ENCODE measurements at places on chromosomes 11 and 22.
A peak's percentile ranks its signal among the peaks of the same experiment; 100 is the strongest.

- DNase-seq = no peak
- H3K27me3 ChIP-seq = peaks cover 5% of the 10 kb centered on the region
- H3K27ac ChIP-seq = no peak overlapping the region
- no peaks in the 10 kb centered on the region for H3K4me1 ChIP-seq
- no peak overlapping the region for H3K4me3 ChIP-seq
- no peaks in the 10 kb centered on the region for H3K36me3 ChIP-seq
These were observed 17.3 kb upstream of the MRGPRF start for GRCh38 chr11:69030301-69030700.

DNA sequence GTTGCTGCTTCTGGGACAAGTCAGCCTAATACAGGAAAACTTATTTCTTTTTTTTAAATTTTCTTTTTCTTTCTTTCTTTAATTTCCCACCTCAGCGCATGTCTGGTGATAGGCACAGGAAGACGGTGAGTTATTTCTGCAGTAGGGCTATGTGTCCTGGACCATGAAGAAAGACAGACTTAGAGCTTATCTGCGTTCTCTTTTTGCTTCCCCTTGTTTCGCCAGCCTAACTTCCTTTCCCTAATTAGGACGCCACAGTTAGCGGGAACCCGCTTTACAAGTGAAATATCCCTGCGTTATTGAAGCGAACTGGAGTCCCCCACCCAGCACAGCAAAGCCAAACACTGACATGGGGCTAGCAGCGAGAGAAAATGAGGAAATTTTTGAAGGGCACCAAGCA is 8.6 kb downstream of the OR6M1 start:
- H3K4me3 ChIP-seq = no peak overlapping the region
- no peak overlapping the region for H3K27ac ChIP-seq
- no peaks in the 10 kb centered on the region for H3K36me3 ChIP-seq
- DNase-seq = no peak
- H3K27me3 ChIP-seq = peaks cover 14% of the 10 kb centered on the region

DNA sequence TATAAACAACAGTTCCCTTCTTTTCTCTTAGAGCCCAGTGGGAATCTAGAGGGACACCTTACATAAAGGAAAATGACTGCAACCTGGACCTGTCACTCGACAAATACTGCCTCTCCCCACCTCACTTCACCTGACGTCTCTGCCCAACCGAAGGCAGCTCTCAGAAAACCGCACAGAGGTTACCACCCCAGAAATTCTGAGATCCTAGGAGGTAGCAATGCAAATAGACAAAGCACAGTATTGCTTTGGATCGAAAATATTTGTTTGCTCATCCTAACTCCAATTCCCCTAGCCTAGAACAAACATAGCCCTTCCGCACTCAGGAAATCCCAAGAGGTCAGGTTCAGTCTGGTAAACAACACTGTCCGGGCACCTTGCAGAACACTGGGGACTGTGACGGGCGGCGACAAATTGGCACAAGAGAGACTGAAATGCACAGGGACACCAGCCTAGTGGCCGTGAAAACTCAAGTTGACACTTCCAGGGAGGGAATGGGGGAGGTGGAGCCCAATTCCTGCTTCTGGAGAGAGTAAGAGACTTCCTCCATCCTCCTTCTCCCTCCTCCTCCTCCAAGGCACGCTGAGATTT is 420 bp upstream of the TRIM44 start:
- peak overlapping the region; percentile 93 for H3K27ac ChIP-seq
- peaks cover 32% of the 10 kb centered on the region for H3K4me1 ChIP-seq
- DNase-seq = no peak
- peak overlapping the region; percentile 95 for H3K4me3 ChIP-seq
- peaks cover 18% of the 10 kb centered on the region for H3K27me3 ChIP-seq

DNA sequence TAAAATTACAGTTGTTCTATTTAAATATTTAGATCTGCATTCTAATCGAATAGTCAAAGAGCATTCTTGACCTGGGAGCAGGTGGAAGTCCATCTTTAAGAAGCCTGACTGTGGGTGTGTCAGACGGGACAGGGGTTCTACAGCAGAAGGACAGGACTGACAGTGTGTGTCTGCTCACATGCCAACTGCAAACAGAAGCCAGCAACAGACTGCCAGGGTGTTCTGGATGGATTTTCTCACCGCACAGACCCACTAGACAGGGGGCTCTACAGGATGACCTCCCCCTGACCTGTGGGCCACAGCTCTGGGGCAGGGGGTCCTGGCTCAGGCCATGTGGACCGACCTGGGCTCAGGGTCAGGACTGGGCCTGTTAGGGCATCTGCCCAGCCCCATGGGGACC is 22.8 kb upstream of the NAP1L4 start:
- no peaks in the 10 kb centered on the region for H3K27me3 ChIP-seq
- H3K4me1 ChIP-seq = peaks cover 52% of the 10 kb centered on the region
- DNase-seq = peak; percentile 69

DNA sequence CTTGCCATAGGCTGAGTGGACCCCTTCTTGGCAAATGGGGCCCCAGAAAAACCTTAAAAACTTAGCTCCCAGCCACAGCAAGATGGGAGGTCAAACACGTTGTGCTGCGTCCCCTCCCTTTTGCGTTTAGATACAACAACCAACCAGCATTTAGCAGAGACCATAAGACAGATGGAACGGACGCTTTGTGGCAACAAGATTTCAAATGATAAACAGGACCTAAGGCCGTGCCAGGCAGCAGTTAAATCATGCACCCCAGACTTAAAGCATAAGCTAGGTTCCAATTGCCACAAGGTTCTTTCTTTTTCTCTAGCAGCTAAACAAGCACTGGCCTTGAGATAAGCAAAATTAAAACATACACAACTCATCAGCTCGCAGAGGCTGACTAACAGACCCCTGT is 39.4 kb upstream of the NTM start:
- no peak overlapping the region for H3K27ac ChIP-seq
- no peaks in the 10 kb centered on the region for H3K27me3 ChIP-seq
- no peak overlapping the region for H3K4me3 ChIP-seq
- no peak for DNase-seq
- no peaks in the 10 kb centered on the region for H3K4me1 ChIP-seq
- H3K36me3 ChIP-seq = no peaks in the 10 kb centered on the region

DNA sequence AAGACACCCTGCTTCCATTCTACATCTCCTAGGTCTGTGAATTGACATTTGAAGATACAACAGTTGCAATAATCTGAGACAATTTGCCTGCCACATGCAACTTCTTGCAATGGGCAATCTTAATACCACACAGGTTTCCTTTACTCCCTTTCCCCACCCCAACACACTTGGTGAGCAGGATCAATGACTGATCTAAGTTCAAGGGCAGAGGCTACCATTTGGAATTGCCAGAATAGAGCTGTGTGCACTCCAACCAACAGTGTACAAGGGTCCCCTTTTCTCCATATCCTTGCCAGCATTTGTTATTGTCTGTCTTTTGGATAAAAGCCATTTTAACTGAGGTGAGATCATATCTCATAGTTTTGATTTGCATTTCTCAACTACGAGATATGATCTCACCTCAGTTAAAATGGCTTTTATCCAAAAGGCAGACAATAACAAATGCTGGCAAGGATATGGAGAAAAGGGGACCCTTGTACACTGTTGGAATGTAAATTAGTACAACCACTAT is 2.9 kb upstream of the NNMT start:
- H3K27ac ChIP-seq = no peak overlapping the region
- peaks cover 4% of the 10 kb centered on the region for H3K4me1 ChIP-seq
- no peaks in the 10 kb centered on the region for H3K36me3 ChIP-seq

GRCh38 chr11:110972640-110973039 is 260.4 kb upstream of the ARHGAP20 start:
- DNase-seq = no peak
- no peak overlapping the region for H3K4me3 ChIP-seq
- no peak overlapping the region for H3K27ac ChIP-seq
- H3K36me3 ChIP-seq = no peaks in the 10 kb centered on the region
- H3K4me1 ChIP-seq = no peaks in the 10 kb centered on the region

GRCh38 chr22:24807284-24807950 is 1.4 kb downstream of the SGSM1 start:
- peak overlapping the region; percentile 31 for H3K4me3 ChIP-seq
- no peak for DNase-seq
- H3K36me3 ChIP-seq = no peaks in the 10 kb centered on the region
- H3K27me3 ChIP-seq = peaks cover 15% of the 10 kb centered on the region

GRCh38 chr11:70242885-70243284 is 27.6 kb upstream of the PPFIA1 start:
- DNase-seq = no peak
- H3K27ac ChIP-seq = no peak overlapping the region
- no peaks in the 10 kb centered on the region for H3K4me1 ChIP-seq
- H3K36me3 ChIP-seq = no peaks in the 10 kb centered on the region
- no peaks in the 10 kb centered on the region for H3K27me3 ChIP-seq
- H3K4me3 ChIP-seq = no peak overlapping the region

- no peaks in the 10 kb centered on the region for H3K27me3 ChIP-seq
- no peak for DNase-seq
- no peak overlapping the region for H3K27ac ChIP-seq
- peaks cover 32% of the 10 kb centered on the region for H3K36me3 ChIP-seq
These were observed 11.3 kb downstream of the ENDOD1 start for GRCh38 chr11:95100856-95101507.

- H3K4me1 ChIP-seq = peaks cover 4% of the 10 kb centered on the region
- no peak for DNase-seq
- no peak overlapping the region for H3K27ac ChIP-seq
- H3K4me3 ChIP-seq = no peak overlapping the region
- no peaks in the 10 kb centered on the region for H3K36me3 ChIP-seq
These were observed 79.1 kb upstream of the KCNQ1OT1 start for GRCh38 chr11:2778630-2779498.

DNA sequence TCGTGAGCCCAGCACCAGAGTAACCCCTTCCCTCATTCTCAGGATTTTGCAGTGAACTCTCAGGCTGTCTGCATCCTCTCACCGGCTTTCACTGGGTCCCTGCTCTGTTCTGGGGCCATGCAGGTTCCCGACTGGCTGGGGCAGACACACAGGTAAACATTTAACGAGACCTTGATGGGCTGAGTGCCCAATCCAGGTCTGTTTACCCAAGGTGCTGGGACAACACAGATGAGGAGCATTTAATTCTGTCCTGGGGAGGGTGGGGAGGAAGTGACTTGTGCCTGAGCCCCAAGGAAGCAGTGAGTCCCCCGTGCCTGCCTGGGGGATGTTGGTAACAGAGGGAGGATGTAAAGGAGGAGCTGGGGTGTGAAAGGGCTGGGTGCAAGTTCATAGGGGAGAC is 4.4 kb downstream of the BIK start:
- no peaks in the 10 kb centered on the region for H3K36me3 ChIP-seq
- no peak overlapping the region for H3K4me3 ChIP-seq
- no peak overlapping the region for H3K27ac ChIP-seq

- H3K36me3 ChIP-seq = peaks cover 66% of the 10 kb centered on the region
- peak overlapping the region; percentile 5 for H3K27ac ChIP-seq
These were observed 15.0 kb downstream of the NEAT1 start for GRCh38 chr11:65437436-65438227.

- no peak overlapping the region for H3K27ac ChIP-seq
- no peak overlapping the region for H3K4me3 ChIP-seq
- H3K36me3 ChIP-seq = no peaks in the 10 kb centered on the region
- no peak for DNase-seq
- no peaks in the 10 kb centered on the region for H3K27me3 ChIP-seq
These were observed 186.0 kb upstream of the ANO5 start for GRCh38 chr11:22006901-22007300.

DNA sequence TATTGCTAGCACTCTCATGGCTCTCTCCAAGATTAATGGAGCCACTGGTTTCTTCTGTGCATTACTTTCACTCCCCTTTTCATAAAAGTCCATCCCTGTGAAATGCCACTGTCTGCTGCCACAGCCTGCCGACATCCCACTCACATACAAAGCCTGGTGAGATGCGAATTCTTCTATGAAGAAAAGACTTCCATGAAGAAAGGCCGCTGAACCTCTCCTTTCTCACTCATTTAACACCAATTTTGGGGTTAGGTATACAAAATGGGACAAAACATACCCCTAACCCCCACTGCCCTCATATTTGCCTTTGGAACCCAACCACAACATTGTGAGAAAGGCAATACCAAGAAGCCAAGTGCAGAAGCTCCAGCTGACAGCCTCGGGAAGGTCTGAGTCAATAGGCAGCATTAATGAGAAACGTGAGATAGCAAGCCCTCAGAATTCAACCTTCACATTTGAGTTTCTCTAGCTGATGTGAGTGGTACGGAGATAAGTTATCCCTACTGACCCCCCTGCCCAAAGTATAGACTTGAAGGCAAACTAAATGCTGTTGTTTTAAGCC is 156.4 kb downstream of the ATG16L2 start:
- H3K4me3 ChIP-seq = peak overlapping the region; percentile 57
- H3K27me3 ChIP-seq = no peaks in the 10 kb centered on the region
- peaks cover 51% of the 10 kb centered on the region for H3K4me1 ChIP-seq
- DNase-seq = peak; percentile 64

GRCh38 chr11:119149018-119149785 is at the start of gene ABCG4:
ABCG4 (plus strand) TSS chr11:119149052; CDS start chr11:119149966, 914 bp downstream.
- peaks cover 67% of the 10 kb centered on the region for H3K27me3 ChIP-seq
- peak within 1 kb of the TSS; percentile 78 for H3K4me3 ChIP-seq
- no peak within 1 kb of the TSS for H3K27ac ChIP-seq

GRCh38 chr11:119529063-119529845 is 106.3 kb upstream of the THY1 start:
- peaks cover 2% of the 10 kb centered on the region for H3K4me1 ChIP-seq
- H3K27me3 ChIP-seq = peaks cover 4% of the 10 kb centered on the region
- H3K36me3 ChIP-seq = no peaks in the 10 kb centered on the region
- no peak overlapping the region for H3K27ac ChIP-seq
- no peak overlapping the region for H3K4me3 ChIP-seq

DNA sequence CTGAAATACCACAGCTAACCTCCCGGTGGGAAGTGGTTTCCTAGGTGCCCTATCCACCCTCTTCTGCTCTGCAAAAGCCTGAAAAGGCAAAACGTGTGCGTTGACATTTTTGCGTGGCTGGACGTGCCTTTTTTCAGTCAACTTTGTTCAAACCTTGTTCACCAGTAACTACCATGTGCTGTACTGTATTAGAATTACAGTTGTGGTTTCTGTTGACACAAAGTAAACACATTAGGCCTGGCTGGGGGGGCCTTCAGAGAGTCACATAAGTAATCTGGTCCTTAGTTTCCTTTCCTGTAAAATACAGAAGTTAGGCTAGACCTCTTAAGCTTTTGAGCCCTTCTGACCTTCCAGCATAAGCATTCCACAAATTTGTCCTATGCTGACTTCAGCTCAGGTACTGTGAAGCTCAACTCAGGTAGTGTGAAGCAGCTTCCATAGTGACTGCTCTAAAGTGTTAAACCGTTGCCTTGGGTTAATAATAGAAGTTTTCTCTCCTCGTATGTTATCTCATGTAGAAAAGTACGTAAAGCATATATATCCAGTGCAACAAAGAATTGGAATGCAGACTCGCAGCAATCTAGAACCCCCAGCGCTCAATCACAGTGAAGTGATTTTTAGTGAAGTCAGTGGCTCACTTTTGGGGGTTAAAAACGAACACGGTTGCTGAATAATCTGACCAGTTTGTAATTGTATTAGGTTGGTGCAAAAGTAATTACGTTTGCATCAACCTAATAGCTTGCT is 1.8 kb downstream of the EWSR1 start:
- peak overlapping the region; percentile 99 for H3K4me3 ChIP-seq
- H3K27me3 ChIP-seq = peaks cover 3% of the 10 kb centered on the region
- peak overlapping the region; percentile 99 for H3K27ac ChIP-seq
- peaks cover 52% of the 10 kb centered on the region for H3K4me1 ChIP-seq

- H3K36me3 ChIP-seq = no peaks in the 10 kb centered on the region
- H3K27ac ChIP-seq = no peak overlapping the region
- no peaks in the 10 kb centered on the region for H3K4me1 ChIP-seq
- no peak overlapping the region for H3K4me3 ChIP-seq
- H3K27me3 ChIP-seq = no peaks in the 10 kb centered on the region
- no peak for DNase-seq
These were observed 320.5 kb downstream of the MIAT start for GRCh38 chr22:26977741-26978376.

- no peak overlapping the region for H3K27ac ChIP-seq
- no peaks in the 10 kb centered on the region for H3K27me3 ChIP-seq
- DNase-seq = no peak
These were observed 497.5 kb downstream of the SOX6 start for GRCh38 chr11:15858881-15859280.

Measured in activated CD4-positive, alpha-beta T cell treated with anti-CD3 and anti-CD28 coated beads, Interleukin-2, amount 10 ng/mL, durations not matched to agents 24 days and 14 days (primary cell).